Stimulated activated CD8-positive, alpha-beta memory T cell treated with anti-CD3 and anti-CD28 coated beads, Interleukin-2, amount 100 ng/mL, for 1 hour (primary cell): ENCODE measurements at places on chromosomes 6 and 20.

GRCh38 chr6:22332216-22332615 lies 35.4 kb upstream of the PRL start:
- DNase-seq = no peak

GRCh38 chr6:118494091-118494490 lies 54.0 kb upstream of the PLN start:
- no peak for DNase-seq

DNA sequence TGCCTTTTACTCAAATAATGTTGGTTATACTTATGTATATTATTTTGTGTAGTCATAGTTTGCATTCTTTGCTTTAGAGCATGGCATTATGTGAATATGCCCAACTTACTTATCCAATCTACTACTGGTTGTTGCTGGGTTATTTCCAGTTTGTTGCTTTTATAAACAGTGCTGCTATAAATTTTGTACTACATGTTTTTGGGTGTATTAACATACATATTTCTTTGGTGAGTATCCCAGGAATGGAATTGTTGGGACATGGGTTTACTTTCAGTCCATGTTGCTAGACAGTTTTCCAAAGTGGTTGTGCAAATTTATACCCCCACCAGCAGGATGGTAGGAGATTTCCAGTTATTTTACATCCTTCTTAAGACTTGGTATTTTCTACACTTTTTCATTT lies 157.1 kb upstream of the THEMIS start:
- no peak for DNase-seq

- DNase-seq = no peak
Measured at GRCh38 chr6:88013015-88013414, 34.6 kb upstream of the SPACA1 start.

- no peak for DNase-seq
Measured at GRCh38 chr6:29905286-29905685, 37.0 kb upstream of the HLA-A start.

DNA sequence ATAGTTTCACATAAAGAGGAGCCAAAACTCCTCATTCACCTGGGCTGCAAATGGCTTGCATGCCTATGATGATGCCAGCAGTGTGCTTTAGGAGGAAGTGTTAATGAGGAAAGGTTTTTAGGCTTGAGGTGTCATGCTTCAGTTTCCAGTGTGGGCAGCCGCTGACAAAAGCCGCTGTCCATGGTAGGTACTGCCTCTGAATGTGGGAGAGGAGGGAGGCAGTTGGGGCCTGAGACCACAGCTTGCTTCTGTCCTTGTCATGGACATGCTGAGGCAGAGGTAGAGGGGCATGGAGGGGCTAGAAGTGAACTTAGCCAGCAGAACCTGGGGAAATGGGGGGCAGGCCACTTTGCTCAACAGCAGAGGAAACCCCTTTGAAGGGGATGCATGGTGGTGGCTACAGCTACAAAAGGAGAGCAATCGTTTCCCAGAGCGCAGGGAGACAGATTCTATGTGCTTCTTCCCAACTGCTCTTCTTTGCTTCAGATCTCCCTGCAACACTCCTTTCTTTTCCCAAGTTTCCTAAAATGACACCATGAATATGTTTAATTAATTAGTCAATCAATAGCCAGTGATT lies 372.1 kb upstream of the CNR1 start:
- DNase-seq = no peak
